SJSA1 (cell line): ENCODE measurements at places on chromosomes 6 and 20. TPM values are rescaled to one million over a fixed set of nuclear protein-coding genes. Genes with fewer than 3 reads are reported as not detected.
A peak's percentile ranks its signal among the peaks of the same experiment; 100 is the strongest.

DNA sequence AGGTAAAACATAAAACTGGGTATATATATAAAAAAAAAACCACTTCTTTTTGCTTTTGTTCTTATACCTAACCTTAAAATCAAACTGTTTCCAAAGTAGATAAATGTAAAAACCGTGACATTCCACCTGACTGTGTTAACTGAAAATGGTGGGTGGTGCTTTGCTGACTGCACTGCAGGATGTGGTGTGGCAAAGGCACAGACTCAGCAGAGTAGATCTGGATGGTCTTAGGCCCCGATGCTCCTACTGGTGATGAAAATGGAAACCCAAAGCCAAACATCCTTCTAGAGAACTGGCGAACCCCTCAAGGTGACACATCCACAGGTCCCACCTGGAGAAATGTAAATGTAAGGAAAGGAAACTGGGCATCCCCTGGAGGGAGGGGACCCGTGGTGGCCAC, 8.9 kb downstream of the TGIF2 start:
- H3K36me3 ChIP-seq: peaks cover 27% of the 10 kb centered on the region
- H3K27ac ChIP-seq: no peak overlapping the region
- no peak overlapping the region for H3K4me3 ChIP-seq
- DNase-seq: no peak
- H3K4me1 ChIP-seq: peaks cover 14% of the 10 kb centered on the region
- H3K27me3 ChIP-seq: no peaks in the 10 kb centered on the region

DNA sequence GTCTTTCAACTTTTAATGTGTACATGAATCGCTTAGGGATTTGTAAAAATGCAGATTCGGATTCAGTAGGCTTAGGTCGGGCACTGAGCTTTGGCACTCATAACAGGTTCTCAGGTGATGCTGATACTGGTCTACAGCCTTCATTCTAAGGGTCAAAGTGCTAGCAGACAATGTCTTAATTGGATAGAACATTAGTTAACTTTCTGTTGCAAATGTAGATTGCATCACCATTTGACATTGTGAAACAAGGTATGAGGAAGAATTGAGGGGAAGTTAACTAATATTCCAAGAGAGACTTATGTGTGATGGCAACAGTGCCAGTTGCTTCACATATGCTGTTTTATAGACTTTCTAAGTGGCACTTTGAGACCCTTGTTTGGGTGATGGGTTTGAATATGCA, 86.9 kb downstream of the MLIP start:
- H3K4me1 ChIP-seq: no peaks in the 10 kb centered on the region
- H3K27me3 ChIP-seq: 0 out of 2 replicates have a peak, but pooled peaks cover 4% of the 10 kb centered on the region
- no peaks in the 10 kb centered on the region for H3K36me3 ChIP-seq
- H3K4me3 ChIP-seq: no peak overlapping the region

DNA sequence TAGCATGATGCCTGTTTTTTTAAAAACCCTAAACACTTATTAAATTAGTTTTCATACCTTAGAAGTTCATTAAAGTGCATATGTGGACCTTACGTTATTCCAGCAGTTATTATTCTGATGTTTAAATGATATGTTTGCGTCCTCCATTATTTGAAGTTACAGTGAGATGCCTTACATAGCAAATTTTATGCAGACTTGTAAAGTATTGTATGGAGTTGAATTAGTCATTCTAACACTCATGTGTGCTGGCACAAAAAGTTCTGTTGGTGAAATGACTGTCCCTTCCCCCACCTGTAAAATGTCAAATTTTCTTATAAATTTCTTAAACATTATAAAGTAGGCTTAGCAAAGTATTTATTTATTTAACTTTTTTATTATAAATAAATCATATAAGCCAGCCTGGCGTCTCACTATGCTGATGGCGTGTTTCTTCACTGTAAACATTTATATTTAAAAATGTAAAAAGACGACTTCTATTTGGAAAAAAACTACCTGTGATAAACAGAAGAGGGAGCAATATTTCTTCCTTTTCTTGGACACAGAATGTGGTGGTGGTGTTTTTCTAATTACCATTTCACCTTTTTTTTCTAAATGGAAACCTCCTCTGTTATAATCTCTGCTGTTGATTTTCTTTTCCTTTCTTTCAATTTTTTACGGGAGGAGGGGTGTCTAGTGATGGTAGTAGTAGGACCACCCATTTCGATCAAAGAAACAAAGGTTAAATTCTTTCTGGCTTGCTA, 155.4 kb downstream of the RFPL4B start:
- H3K27ac ChIP-seq: peak overlapping the region; percentile 82
- no peaks in the 10 kb centered on the region for H3K36me3 ChIP-seq
- H3K4me3 ChIP-seq: no peak overlapping the region
- H3K4me1 ChIP-seq: peaks cover 24% of the 10 kb centered on the region
- peak; percentile 92 for DNase-seq

DNA sequence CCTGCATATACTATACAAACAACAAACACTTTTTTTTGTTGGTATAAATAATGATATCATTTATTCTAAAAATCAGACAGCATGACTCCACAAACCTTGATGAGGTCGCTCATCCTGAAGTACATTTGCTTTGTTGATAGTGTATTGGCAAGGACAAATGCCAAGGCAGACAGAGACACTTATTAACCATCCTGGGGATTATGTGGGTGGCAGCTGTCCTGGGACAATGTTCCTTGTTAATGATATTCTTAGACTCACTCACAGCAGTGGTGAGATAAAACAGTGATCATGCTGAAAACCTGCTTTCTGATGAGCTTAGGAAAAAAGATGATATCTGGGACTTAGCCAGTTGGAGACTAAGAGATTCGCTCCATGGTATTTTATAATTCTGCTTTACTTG, 85.4 kb upstream of the OGFRL1 start:
- H3K4me3 ChIP-seq: no peak overlapping the region
- no peaks in the 10 kb centered on the region for H3K36me3 ChIP-seq
- no peak overlapping the region for H3K27ac ChIP-seq
- peaks cover 24% of the 10 kb centered on the region for H3K4me1 ChIP-seq

DNA sequence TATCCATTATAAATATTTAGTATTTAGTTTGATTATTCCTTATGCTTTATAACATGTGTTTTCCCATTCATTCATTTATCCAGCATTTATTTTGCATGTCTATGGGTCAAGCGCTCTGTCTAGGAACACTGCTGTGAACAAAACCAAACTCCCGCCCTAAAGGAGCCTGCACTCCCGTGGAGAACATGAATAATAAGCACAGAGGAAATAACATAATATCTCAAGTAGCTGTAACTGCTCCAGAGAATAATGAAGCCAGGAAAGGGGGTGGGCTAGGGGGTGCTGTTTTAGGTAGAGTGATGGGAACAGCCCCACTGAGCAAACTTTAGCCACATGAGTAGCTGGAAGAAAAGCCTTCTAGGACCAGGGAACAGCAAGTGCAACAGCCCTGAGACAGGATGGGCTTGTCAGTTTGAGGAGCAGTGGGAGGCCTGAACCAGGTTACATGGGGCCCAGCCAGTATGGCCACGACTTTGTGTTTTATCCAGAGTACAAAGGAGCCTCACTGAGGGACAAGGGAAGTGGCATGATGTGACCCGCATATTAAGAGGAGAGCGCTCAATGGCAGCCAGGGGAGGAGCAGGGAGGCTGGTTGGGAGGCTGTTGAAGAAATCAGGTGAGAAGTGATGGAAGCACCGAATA, 24.4 kb upstream of the PRND start:
- H3K27ac ChIP-seq: no peak overlapping the region
- peaks cover 77% of the 10 kb centered on the region for H3K36me3 ChIP-seq
- H3K4me3 ChIP-seq: no peak overlapping the region
- no peaks in the 10 kb centered on the region for H3K27me3 ChIP-seq

DNA sequence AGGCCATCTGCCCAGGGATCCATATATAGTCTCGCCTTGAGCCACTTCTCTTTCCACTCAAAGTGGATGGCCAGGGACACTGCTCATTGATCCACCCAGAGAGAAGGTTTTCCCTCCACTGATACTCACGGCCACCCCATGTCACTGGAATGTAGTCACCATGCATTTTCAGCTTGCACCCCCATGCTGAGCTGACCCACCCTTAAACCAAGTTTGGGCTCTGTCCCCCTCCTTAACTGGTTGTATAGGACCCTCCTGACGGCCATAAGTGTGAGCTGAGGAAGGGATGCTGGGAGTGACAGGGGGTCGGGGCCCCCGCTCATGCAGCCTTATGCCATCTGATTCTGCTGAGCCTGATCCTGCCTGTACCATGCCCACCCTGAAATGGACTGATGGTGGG, 25.7 kb downstream of the SUMO4 start:
- no peak overlapping the region for H3K4me3 ChIP-seq
- H3K27ac ChIP-seq: no peak overlapping the region
- no peak for DNase-seq
- peaks cover 7% of the 10 kb centered on the region for H3K4me1 ChIP-seq

- no peaks in the 10 kb centered on the region for H3K36me3 ChIP-seq
- no peaks in the 10 kb centered on the region for H3K27me3 ChIP-seq
- no peak for DNase-seq
- no peak overlapping the region for H3K4me3 ChIP-seq
- H3K4me1 ChIP-seq: no peaks in the 10 kb centered on the region
Observed at GRCh38 chr6:134406311-134406710, 88.4 kb upstream of the SGK1 start.

DNA sequence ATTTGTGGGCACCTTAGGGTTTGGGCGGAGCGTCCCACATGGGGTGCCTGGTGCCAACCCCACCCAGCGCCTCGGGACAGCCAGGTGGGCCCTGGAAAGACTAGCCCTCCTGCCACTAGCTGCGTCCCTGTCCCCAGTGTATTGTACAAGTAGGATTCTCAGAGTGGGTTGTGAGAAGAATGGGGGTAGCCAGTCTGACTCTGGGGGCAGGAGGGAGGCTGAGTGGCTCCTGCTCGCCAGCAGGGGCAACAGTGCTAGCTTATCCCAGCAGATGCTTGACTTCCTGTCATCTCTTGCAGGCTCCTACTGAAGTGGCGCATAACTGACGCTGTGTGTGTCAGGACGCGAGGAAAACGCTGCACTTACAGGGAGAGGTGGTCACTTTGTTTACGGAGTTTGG, 9.3 kb downstream of the PSMA7 start:
- peaks cover 98% of the 10 kb centered on the region for H3K36me3 ChIP-seq
- no peaks in the 10 kb centered on the region for H3K4me1 ChIP-seq
- DNase-seq: no peak

GRCh38 chr6:36716476-36717093, 19.0 kb downstream of the RAB44 start:
- H3K36me3 ChIP-seq: no peaks in the 10 kb centered on the region
- DNase-seq: no peak
- H3K27ac ChIP-seq: no peak overlapping the region
- H3K27me3 ChIP-seq: no peaks in the 10 kb centered on the region
- H3K4me1 ChIP-seq: no peaks in the 10 kb centered on the region

DNA sequence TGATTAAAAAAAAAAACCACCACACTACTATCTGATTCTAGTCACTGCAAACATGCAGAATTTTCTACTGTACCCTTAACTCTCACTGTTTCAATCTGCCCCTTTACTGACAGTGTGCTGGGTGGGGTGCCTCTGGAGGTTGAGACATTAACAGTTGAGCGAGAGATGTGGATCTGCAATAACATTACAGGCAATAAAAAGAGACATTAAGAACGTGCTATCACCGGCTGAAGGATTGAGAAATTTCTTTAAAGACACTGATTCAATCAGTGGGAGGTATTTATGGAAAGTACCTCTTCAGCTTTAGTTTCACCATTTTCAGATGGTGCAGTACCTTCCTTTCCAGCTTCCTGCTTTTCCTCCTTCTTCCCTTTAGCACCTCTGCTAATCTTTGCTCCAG, 32.5 kb downstream of the HMGN3 start:
- H3K4me3 ChIP-seq: no peak overlapping the region
- no peak for DNase-seq
- H3K4me1 ChIP-seq: no peaks in the 10 kb centered on the region
- H3K27ac ChIP-seq: no peak overlapping the region

DNA sequence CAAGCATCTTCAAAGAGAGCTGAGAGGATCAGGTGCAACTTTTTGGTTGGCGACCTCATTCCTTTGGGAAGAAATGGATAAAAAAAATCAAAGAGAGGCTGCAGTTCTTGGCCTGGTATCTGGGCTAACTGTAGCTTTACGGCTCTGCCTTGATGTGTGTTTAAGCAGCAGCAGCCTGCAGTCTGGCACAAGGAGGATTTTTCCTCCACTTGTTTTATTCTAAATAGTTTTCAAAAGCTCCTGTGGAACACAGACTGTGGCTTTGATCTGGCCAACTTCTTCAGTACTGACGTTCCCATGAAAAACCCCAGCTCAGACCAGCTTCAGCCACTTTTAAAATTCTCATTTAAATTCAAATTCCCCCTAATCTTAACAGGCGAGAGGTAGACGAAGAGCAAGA, 137.3 kb downstream of the HDGFL1 start:
- H3K36me3 ChIP-seq: no peaks in the 10 kb centered on the region
- no peak overlapping the region for H3K4me3 ChIP-seq
- no peak overlapping the region for H3K27ac ChIP-seq
- no peak for DNase-seq

DNA sequence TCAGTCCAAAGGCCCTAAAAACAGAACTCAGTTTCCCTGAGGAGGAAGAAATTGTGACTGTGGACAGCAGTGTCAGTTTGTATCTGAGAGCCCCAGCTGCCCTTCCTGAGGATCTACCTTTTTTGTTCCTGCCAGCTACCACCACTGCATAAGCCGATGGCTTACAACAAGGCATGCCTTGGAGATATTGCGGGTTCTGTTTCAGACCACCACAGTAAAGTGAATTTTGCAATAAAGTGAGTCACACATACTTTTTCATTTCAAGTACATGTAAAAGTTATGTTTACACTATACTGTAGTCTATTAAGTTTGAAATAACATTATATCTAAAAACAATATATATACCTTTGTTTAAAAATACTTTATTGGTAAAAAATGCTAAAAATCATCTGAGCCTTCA, 9.6 kb upstream of the CST3 start:
- H3K27ac ChIP-seq: no peak overlapping the region
- H3K4me1 ChIP-seq: no peaks in the 10 kb centered on the region
- H3K27me3 ChIP-seq: no peaks in the 10 kb centered on the region

GRCh38 chr6:152135755-152136448, 328.4 kb downstream of the ESR1 start:
- H3K4me3 ChIP-seq: no peak overlapping the region
- no peak for DNase-seq
- peaks cover 21% of the 10 kb centered on the region for H3K36me3 ChIP-seq
- no peak overlapping the region; the same call in 1 of the 2 replicates for H3K27ac ChIP-seq
- no peaks in the 10 kb centered on the region for H3K27me3 ChIP-seq

DNA sequence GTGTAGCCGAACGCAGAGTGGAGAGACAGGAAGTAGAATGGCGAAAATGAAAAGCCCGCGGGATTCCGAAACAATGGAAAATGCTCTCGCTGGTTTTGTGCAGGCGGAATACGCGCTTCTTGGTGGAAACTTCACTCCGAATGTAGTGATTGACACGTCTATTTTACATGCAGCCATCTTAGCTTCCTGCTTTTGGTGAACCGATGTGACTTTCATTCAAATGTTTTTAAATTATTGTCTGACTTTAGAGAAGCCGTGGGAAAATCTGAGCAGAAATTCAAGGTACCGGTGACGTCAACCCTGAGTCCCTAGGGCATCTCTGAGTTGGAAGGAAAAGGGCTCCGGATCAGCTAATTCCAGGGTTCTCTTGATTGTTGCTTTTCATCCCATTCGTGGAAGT, 11.4 kb downstream of the GPX5 start:
- no peaks in the 10 kb centered on the region for H3K36me3 ChIP-seq
- no peak overlapping the region for H3K27ac ChIP-seq
- H3K27me3 ChIP-seq: peaks cover 7% of the 10 kb centered on the region; the same call in 1 of the 2 replicates
- no peak overlapping the region for H3K4me3 ChIP-seq

GRCh38 chr20:1576641-1577040, 19.1 kb upstream of the SIRPD start:
- DNase-seq: no peak
- no peak overlapping the region for H3K27ac ChIP-seq
- H3K4me1 ChIP-seq: no peaks in the 10 kb centered on the region
- no peaks in the 10 kb centered on the region for H3K27me3 ChIP-seq
- no peak overlapping the region for H3K4me3 ChIP-seq

The CLVS2 gene
- total RNA-seq: not detected in 2 replicates

The LY6G6F gene
- not detected in 2 replicates for total RNA-seq

The COX4I2 gene
- not detected in 2 replicates for total RNA-seq

The CST5 gene
- total RNA-seq: not detected in 2 replicates

The OR2B6 gene
- total RNA-seq: not detected in 2 replicates
